ENCODE measurements at places on chromosomes 7 and 10.

GRCh38 chr10:21172930-21173801 lies 276.1 kb upstream of the NEBL start:
- peak; percentile 17 for DNase-seq

- peak; percentile 51 for DNase-seq
Observed at GRCh38 chr7:6705959-6706665, 635 bp downstream of the ZNF12 start.

DNA sequence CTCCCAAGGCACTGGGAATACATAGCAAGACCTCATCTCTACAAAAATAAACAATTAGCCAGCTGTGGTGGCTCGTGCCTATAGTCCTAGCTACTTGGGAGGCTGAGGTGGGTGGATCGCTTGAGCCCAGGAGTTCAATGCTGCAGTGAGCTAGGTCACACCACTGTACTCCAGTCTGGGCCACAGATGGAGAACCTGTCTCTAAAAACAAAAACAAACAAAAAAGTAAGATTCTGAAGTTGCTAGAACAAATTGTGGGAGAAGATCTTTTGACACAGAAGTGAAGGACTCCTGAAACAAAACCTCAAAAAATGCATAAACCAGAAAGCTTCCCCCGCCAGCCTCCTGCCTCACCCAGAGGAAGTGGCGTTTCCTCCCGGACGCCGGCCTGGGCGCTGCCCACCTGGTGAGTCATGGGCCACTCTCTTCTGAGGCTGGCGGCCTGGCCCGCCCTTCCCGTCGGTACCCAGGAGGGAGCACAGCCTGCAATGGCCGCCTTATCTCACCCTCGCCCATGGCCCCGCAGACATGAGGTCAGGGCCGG lies 25.4 kb upstream of the ELN start:
- peak; percentile 44 for DNase-seq

- no peak for DNase-seq
Observed at GRCh38 chr10:77086081-77086480, 551.5 kb downstream of the KCNMA1 start.

DNA sequence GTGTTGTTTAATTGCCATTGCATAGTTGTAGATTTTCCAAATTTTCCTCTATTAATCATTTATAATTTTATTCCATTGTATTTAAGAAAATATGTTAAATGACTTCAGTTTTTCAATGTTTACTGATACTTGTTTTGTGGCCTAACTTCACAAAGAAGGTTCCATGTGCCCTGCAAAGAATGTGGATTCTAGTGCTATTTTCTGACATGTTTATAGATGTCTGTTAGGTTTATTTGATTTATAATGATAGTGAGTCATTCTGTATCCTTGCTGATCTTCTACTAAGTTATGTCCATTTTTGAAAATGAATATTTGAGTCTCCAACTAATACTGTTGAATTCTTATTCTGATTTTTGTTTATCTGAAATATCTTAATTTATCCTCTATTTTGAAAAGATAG lies 369.0 kb downstream of the MAGI2 start:
- DNase-seq, result no peak

DNA sequence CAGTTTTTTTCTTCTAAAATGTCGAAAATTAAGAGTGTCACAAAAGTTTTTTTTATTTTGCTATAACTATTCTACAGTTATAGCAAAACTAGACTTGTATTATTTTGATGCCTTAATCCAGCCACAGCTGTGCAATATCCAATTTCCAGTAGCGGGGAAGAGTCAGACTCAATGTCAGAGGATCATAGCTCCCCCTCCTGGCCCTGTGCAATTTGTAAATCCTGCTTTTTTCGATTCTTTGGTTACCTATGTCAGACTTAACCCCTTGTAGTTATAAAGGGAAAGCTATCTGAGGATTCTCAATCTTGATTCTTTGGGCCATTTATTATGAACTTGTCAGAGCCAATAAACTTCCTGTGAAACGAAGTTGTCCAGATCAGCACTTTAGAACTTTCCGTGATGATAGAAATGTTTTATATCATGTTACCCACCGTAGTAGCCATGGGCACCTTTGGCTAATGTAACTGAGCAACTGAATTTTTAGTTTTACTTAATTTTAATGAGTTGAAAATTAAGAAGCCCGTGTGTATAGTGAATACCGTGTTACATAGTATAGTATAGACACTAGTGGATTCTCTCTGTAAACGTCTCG lies 87.7 kb upstream of the PRKCQ start:
- peak; percentile 63 for DNase-seq

DNA sequence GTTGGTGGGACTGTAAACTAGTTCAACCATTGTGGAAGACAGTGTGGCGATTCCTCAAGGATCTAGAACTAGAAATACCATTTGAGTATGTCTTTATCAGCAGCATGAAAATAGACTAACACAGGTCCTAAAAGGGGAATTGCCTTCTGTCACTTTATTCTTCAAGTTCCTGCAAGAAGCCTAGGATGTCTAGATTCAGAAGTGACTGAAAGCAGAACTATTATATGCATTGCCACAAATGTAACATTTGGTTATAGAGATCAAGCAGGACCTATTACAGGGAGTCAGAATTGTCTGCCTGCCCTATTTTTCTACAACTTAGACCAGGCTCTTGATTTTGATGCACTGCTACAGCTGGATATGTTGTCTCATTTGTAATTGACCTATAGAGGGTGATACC lies 364.7 kb downstream of the SORCS1 start:
- DNase-seq, result no peak

DNA sequence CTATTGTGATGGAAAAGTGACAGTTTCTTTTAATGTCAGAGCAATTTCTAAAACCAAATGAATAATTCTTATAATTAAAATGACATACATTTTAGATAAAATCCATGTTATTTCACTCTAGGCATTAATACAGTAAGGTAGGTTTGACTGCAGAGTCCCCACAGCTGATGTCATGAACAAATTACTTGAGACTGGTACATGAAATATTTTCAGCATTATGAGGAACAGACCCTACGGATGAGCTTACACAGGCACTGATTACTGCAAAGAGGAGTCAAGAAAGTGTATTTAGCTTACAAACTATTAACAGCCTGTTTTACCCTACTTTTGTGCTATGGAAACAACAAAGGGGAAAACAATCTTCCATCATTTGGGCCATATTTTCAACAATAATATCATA lies 8.9 kb downstream of the COL1A2 start:
- DNase-seq, result no peak

DNA sequence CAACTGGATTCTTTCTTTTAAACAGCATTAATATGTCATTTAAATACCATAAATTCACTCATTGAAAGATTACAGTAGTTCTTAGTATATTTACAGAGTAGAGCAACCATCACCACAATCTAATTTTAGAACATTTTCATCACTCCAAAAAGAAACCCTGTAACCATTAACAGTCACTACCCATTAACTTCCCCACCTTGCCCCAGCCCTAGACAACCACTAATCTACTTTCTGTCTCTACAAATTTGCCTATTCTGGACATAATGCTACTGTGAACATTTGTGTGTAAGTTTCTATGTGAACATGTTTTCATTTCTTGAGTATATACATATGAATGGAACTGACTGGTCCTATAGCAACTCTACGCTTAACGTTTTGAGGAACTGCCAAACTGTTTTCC lies 42.4 kb downstream of the P4HA1 start:
- DNase-seq, result no peak

- DNase-seq, result no peak
Observed at GRCh38 chr10:132646443-132647097, 109.0 kb downstream of the INPP5A start.

GRCh38 chr7:35465791-35466336 lies 212.0 kb upstream of the TBX20 start:
- DNase-seq, result no peak

GRCh38 chr7:122746948-122747347 lies 44.2 kb upstream of the RNF148 start:
- no peak for DNase-seq

DNA sequence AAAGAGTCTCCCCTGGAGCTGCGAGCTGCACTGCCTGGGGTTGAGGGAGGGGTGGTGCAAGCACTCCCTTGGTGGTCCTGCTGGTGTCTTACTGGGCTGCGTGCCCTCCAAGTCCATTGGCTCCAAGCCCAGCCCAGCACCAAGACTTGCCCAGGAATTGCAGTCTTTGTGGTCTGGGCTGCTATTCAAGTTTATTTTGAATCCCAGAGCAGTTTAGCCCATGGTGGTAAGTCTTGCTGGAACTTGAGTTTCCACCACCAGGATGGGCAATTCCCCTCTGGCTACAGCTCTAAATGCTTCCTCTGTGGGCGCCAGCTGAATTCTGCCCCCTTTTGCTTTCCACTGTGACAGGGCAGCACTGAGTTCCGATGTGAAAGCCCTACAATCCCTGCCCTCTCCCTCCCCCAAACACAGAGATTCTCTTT lies 25.1 kb downstream of the GALNT11 start:
- no peak for DNase-seq

- no peak for DNase-seq
Observed at GRCh38 chr7:105655500-105656380, 74.4 kb upstream of the EFCAB10 start.

DNA sequence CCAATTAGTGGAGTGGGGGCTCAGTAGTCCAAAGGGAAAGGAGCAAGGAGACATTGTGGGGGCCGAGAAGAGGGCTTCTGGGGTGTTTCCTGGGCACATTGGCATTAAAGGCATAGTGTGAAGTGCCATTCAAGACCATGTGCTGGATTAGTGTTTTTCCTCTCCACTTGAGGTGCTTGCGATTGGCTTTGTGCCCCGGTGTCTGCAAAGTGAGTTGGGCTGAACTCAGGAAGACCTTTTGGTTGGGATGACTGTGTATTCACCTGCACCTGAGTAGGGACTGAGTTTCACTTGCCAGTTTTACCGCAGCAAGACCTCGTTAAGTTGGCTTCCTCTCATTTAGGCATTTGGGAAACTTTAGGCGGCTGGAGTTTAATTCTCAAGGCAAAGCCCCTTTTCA lies 73.0 kb downstream of the TCF7L2 start:
- DNase-seq, result no peak

GRCh38 chr7:134935701-134936100 lies 50.6 kb upstream of the AGBL3 start:
- DNase-seq, result no peak

GRCh38 chr7:127674361-127674760 lies 22.4 kb downstream of the SND1 start:
- DNase-seq, result no peak

- no peak for DNase-seq
Observed at GRCh38 chr7:96005271-96005670, 232.9 kb downstream of the DYNC1I1 start.

- no peak for DNase-seq
Observed at GRCh38 chr7:12583922-12584321, 13.4 kb downstream of the SCIN start.

DNA sequence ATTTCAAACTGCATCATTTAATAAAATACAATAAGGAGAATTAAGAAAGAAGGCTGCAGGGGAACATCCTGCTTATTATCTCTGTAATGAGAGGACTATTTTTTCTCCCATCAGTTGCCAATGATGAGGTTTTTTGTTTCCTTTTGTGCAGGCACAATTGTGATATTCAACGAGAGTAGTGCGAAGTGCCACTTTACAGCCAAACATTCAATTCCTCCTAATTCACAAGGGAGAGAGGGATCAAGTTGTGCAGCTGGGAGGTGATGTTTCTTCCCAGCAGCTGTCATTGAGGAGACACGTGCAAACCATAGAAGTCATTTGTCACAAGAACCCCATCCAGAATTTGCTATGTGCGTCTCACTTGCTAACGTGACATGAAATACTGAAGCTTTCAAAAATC lies 81.6 kb upstream of the ICA1 start:
- no peak for DNase-seq

GRCh38 chr7:38425509-38425908 lies 152.1 kb upstream of the TARP start:
- DNase-seq, result no peak

DNA sequence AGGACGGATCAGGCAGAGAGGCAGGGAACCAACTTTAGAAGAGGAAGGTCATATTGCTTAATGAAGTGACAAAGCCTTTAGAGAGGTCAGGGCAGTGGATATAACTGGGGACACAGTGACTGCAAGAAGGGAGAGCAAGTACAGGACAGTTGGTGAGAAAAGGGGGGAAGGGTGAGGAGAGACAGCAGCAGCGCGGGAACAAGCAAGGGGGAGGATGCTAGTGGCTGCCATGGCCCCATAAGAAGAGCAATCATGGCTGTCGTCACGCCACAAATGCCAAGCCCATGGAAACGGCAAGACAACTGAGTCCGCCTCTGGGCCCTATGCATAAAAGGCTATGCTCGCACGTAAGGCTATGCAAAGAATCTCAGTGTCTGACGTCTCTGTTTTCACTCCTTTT lies 9.1 kb downstream of the ZNF3 start:
- no peak for DNase-seq

- DNase-seq, result no peak
Observed at GRCh38 chr10:42950606-42951485, 126.0 kb upstream of the RET start.

GRCh38 chr10:88200312-88201032 lies 337.0 kb downstream of the PTEN start:
- no peak for DNase-seq

DNA sequence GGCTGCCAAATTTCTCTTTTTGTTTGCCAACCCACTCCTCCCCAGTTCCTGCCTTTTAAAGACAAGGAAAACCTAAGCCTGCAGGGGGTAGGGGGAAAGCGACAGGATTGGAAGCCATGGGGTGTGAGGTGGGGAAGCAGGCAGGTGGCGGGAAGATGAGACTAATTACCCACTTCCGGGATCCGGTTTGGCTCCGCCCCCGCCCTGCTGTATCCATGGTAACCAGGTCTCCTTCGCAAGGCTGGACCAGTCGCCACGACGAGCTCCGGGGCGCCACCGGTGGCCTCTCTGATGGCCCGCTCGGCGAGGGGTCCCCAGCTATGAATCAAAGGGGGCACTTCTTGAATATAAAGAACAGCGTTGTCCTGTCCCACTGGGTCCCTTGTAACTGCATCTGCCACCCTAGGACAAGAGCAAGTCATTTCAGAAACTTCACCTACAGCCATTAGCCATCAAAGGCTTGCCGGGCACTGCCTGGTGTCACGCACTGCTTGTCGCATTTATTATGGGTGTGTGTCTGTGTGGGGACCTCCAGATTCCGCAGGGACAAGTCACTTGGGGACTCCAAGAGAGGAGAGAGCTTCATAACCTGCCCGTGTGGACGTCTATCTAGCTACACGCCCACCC lies 55.4 kb upstream of the LMTK2 start:
- peak; percentile 76 for DNase-seq

DNA sequence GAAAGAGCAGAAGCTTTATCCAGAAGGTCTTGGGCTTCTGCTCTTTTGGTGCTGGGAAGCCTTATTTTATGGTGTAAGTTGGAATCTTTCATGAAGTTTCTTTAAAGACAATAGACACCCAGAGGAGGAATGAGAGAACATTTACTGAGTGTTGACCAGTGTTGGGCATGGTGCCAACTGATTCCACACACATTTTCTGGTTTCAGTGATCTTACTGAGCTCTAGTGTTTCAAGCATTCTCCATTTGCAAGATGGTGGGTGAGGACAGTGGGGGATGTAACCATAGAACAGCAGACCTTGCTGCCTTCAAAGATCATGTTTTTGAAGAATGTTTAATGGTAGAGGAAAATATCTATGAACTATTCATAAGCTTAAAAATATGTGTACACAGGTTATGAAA lies 114.6 kb downstream of the LRMDA start:
- DNase-seq, result no peak
